ENCODE measurements at places on chromosomes 6 and 20. TPM values are rescaled to one million over a fixed set of nuclear protein-coding genes. Genes with fewer than 3 reads are reported as not detected.

SLC22A7 gene
- not detected for total RNA-seq

PRKN gene
- 4.4 TPM for total RNA-seq

DPPA5 gene
- total RNA-seq = not detected

RTF2 gene
- 43.7 TPM for total RNA-seq

JAG1 gene
- total RNA-seq = 42.5 TPM

RPP21 gene
- 108 TPM for total RNA-seq

ZFP57 gene
- total RNA-seq = not detected

CNR1 gene
- total RNA-seq = 1.3 TPM

EYS gene
- total RNA-seq = not detected

RAD21L1 gene
- not detected for total RNA-seq

PKIB gene
- total RNA-seq = 15.2 TPM

DLL1 gene
- 0.38 TPM for total RNA-seq

DEFB124 gene
- not detected for total RNA-seq

STAU1 gene
- 55.6 TPM for total RNA-seq

RAB44 gene
- total RNA-seq = not detected

TAGAP gene
- not detected for total RNA-seq

APMAP gene
- total RNA-seq = 104 TPM

PCED1A gene
- 20.4 TPM for total RNA-seq

ASIP gene
- not detected for total RNA-seq

ULBP1 gene
- 0.81 TPM for total RNA-seq

PNRC1 gene
- total RNA-seq = 56.0 TPM

PRSS16 gene
- 2.0 TPM for total RNA-seq

IPCEF1 gene
- total RNA-seq = 0.51 TPM

HCRTR2 gene
- total RNA-seq = not detected

DEFB123 gene
- total RNA-seq = not detected

CYP39A1 gene
- total RNA-seq = 0.51 TPM

HDGFL1 gene
- not detected for total RNA-seq

KHDC1L gene
- 0.33 TPM for total RNA-seq

NFKBIL1 gene
- total RNA-seq = 45.0 TPM

GJA10 gene
- total RNA-seq = not detected

LAMP5 gene
- total RNA-seq = 0.81 TPM

PPP1R16B gene
- total RNA-seq = not detected

RBBP8NL gene
- not detected for total RNA-seq

C20orf141 gene
- 0.76 TPM for total RNA-seq

KIAA0408 gene
- 0.98 TPM for total RNA-seq

LTB gene
- 2.0 TPM for total RNA-seq

C6orf58 gene
- not detected for total RNA-seq

KIF25 gene
- total RNA-seq = not detected

ZNF165 gene
- 1.1 TPM for total RNA-seq

ADISSP gene
- total RNA-seq = 59.0 TPM

SLC13A3 gene
- 2.4 TPM for total RNA-seq

GRM1 gene
- 0.25 TPM for total RNA-seq

SAMD10 gene
- 6.4 TPM for total RNA-seq

RIPOR2 gene
- total RNA-seq = 0.76 TPM

ZBTB46 gene
- 5.6 TPM for total RNA-seq

ATP9A gene
- total RNA-seq = 47.7 TPM

HTR1E gene
- total RNA-seq = not detected

GCNT2 gene
- total RNA-seq = 4.4 TPM

MAFB gene
- 1.1 TPM for total RNA-seq

COL20A1 gene
- total RNA-seq = not detected

DUSP15 gene
- 0.49 TPM for total RNA-seq

KCNQ2 gene
- not detected for total RNA-seq

MLN gene
- not detected for total RNA-seq

FOXF2 gene
- total RNA-seq = not detected
